HTR-8/SVneo (cell line): ENCODE measurements at places on chromosomes 6 and 20.

DNA sequence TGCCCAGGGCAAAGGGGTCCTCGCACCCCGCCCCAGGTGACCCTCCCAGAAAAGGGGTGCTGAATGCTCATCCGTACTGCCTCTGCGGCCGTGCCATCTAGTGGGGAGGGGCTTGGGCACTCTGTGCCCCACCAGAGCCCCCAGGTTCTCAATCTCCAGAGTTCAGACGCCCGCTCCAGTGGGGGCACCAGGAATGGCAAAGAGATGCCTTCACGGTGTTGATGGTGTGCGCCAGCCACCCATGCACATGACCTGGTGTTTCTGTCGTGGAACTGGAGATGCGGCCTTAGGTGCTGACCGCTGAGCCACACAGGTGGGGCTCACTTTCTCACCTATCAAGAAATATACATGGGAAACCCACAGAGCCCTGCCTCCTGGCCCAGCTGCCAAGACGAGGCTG is 30.8 kb downstream of the GNAS-AS1 start:
- no peak for DNase-seq

DNA sequence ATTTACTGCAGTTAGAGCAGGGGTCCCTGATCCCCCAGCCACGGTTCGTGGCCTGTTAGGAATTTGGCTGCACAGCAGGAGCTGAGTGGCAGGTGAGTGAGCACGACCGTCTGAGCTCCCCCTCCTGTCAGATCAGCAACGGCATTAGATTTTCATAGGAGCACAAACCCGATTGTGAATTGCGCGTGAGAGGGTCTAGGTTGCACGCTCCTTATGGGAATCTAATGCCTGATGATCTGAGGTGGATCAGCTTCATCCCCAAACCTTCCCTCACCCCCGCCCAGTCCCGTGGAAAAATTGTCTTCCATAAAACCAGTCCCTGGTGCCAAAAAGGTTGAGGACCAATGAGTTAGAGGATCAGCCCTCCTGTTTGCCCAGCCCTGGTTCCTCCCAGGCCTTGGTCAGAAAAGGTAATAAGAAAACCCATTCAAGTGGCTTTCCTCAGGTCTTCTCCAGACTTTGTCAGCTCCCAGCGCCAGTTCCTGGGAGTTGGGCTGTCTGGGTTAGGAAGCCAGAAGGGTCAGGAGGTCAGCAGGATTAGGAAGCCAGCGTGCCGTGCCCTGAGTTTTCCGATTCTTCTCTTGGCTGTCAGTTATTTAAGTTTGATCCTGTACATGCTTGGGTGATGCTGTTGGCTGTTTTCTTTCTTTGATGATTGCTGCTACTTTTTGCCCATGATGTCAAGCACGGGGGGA is 139.9 kb upstream of the PMEPA1 start:
- DNase-seq = no peak

DNA sequence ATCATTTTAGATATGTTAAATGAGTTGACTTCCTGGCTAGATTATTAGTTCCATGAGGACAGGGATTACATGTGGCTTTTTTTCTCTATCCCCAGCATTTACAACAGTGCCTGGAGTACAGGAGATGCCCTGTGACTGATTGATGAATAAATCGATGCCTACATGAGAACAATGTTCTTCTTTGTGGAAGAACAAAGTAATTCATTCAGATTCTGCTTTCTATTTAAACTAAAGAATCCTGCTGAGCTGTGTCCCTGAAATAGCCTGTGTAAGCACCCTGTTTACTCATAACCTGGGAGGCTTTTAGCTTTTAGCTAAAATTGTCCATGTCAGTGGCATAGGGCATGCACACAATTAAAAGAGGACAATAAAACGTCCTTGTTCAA is 125.1 kb upstream of the BTBD3 start:
- no peak for DNase-seq

- DNase-seq = no peak
Observed at GRCh38 chr6:6599468-6599873, 11.0 kb downstream of the LY86 start.

DNA sequence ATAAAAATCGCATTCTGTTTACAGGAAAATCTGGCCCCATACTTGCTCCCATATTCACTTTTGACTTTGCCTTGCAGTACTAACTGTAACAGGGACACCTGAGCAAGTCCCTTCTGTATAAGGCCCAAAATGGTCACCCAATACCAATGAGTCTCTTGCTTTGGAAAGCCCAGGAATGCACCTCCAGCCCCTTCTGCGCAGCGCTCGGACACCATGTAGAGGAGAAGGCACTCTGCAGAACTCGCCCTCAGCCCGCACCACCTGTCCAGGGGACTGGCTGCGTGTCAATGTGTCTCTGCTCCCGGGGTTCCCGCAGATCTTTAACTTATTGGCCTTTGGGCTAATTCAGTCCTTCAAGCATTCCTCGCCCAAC is 746 bp upstream of the PRND start:
- DNase-seq = no peak

DNA sequence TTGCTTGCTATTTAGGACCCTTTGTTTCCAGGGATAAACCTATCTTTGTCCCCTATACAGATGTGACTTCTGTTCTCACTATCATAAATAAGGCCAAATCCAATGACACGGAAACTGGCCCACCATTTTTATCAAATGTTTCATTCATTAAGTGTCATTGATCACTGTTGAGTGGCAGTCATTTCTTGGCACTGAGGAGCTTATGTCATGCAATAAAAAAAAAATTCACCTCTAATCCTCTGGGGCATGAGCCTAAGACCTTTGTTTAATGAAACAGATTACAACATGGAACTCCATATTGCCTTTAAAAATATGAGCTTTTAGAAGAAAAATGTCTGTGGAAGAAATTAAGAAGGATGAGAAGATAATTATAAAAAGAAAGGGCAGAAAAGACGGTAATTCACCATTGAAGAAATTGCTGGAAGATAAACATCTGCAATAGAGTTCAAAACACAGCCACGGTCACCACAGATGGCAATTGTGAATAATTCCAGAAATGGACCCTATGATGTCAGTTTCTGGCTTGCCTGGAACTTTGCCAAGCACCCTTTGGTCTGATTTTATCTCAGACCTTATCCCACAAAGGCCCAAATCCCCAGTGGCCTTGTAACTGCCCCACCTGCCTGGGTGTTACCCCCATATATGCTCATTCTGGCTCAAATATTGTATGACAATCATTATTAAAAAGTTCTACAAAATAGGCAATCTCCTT is 91.1 kb downstream of the DST start:
- no peak for DNase-seq

- DNase-seq = no peak
Observed at GRCh38 chr20:17691758-17692157, 8.0 kb upstream of the BANF2 start.

DNA sequence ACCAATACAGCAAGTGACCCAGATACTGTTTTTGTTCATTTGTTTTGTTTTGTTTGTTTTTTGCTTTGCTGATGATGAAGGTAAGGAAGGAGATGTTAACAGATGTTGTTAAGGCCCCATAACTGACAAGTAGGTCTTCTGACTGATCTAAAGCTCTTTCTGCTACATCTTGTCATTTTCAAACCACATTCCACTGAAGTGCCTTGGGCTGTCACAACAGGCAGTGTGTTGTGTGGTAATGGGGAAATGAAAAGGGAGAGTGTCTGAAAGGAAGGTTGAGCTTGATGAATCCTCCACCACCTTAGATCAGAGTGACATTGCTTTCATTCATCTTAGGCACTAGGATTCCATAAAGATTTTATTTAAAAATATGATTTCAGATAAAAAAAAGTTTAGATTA is 479.4 kb upstream of the SYNCRIP start:
- no peak for DNase-seq

- DNase-seq = no peak
Observed at GRCh38 chr20:35766843-35767242, 5.0 kb upstream of the PHF20 start.

- DNase-seq = peak; percentile 65
Observed at GRCh38 chr20:4607287-4607713, 114.4 kb upstream of the PRND start.

- no peak for DNase-seq
Observed at GRCh38 chr6:153790876-153791473, 248.1 kb upstream of the OPRM1 start.

DNA sequence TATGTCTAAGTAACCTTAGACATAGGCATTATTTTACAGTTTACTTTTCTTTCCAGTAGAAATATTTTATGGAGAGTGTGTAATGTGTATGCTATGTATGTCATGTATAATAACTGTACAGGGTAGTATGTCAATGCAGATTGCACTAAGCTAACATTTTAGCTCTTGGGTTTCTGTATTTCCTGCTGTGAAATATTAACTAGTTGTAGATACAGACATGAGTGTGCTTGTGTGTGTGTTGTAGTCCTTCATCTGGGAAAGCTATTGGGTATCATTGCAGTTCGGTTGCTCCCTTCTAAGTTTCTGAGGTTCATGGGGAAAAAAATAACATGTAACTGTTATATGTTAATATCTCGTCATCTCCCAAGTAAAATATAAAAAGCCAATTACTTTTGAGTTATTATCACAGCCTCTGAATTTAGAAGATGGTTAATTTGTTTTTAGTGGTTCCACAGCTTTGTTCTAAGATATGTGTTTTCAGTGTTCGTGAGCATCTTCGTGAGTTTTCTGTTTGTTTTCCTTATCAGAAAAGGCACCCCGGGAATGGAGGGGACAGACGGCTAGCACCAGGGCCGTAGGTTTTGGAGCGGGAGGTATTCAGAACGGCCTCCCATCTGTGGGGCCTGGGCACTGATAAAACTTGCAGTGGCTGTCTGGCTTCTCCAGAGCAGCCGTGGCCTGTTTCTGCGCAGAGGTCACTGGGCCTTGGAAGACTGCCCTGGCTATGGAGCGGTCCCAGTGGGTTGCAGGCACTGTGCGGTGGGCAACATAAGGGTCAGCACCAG is 215.0 kb downstream of the ARID1B start:
- DNase-seq = no peak

GRCh38 chr6:158560836-158561320 is 987 bp downstream of the TMEM181 start:
- no peak for DNase-seq

DNA sequence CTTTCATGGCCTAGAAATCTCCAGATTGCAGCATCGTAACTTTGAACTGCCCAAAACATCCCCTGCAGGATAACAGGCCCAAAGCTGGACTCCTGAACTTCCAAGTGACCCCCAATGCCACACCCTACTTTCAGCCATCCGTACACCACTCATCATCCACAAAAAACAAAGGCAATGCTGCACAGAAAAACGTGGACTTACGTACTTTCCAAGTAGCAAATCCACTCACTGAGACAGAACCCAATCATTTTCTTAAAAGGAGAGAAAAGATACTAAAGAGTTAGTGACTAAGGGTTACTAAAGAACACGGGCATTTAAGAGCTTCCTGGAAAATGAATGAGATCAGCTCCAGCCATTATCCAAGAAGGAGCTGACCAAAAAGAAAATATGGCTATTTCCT is 211.0 kb downstream of the WDR27 start:
- DNase-seq = no peak

- no peak for DNase-seq
Observed at GRCh38 chr20:10040070-10040975, 5.5 kb downstream of the ANKEF1 start.

DNA sequence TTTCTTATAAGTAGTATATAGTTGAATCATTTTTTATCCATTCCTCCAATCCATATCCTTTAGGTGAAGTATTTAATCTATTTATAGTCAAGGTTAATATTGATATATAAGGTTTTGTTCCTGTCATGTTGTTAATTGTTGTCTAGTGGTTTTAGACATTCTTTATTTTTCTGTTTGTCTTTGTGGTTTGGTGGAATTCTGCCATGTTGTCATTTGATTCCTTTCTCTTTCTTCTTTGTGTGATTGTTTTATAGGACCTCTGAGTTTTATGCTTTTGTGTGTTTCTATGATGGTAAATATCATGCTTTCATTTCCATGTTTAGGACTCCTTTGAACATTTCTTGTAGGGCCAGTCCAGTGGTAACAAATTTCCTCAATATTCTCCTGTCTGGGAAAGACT is 450.3 kb upstream of the BTBD3 start:
- no peak for DNase-seq

- no peak for DNase-seq
Observed at GRCh38 chr6:1572892-1573291, 36.8 kb upstream of the FOXC1 start.

- DNase-seq = no peak
Observed at GRCh38 chr6:25369433-25370177, 90.4 kb downstream of the CARMIL1 start.

- no peak for DNase-seq
Observed at GRCh38 chr20:41424011-41424410, 57.4 kb upstream of the EMILIN3 start.

DNA sequence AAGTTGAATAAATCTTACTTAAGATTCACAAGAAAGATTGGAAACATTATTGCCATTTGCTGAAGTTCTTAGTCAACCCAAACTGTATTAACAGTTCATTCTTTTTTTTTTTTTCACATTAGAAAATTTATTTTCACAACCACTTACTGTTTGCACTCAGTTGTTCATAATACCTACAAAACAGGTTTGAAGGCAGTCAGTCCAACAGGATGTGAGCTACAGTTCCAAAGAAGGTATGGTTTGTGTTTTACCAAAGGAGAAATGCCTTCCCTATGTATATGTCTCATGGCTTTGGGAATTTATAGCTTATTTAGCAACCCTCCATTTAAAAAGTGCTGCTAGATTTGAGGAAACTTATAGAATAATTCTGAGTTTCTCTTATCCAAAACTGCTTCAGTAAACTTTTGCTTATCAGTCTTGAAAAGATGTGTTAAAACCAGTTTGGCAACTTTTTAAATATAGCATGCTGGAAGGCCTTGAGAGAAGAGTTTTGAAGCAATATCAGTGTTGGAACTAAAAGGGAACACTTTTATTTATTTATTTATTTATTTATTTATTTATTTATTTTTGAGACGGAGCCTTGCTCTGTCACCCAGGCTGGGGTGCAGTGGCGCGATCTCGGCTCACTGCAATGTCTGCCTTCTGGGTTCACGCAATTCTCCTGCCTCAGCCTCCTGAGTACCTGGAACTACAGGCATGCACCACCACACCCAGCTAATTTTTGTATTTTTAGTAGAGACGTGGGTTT is 46.8 kb upstream of the RREB1 start:
- DNase-seq = no peak

- DNase-seq = no peak
Observed at GRCh38 chr6:110517034-110517433, 40.6 kb upstream of the SLC22A16 start.

- peak; percentile 70 for DNase-seq
Observed at GRCh38 chr20:53901064-53901463, 169.3 kb downstream of the BCAS1 start.

DNA sequence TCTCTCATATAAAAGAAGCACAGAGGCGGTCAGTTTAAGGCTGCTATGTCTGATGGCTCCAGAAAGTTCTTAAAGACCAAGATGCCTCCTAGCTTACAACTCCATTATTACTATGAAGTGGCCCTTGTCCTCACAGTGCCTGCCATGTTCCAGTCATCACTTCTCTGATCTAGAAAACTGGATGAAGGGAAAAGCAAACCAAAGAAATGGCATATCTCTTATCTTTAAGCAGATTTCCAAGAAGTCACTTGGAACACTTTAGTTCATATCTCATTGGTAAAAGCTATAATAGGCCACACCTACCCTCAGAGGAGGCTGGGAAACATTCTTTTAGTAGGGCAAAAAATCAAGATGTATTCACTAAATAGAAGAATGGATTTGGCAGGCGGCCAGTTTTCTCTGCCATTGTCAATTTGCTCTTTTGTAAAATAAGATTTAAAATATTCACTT is 289.6 kb downstream of the TBC1D7 start:
- DNase-seq = no peak
